Activated CD8-positive, alpha-beta memory T cell treated with anti-CD3 and anti-CD28 coated beads, Interleukin-2, amount 10 ng/mL, durations not matched to agents 7 days and 5 days (primary cell): ENCODE measurements at places on chromosomes 1 and 21.

GRCh38 chr1:64095832-64096231, 107.6 kb upstream of the UBE2U start:
- peaks cover 8% of the 10 kb centered on the region for H3K27me3 ChIP-seq
- H3K36me3 ChIP-seq = no peaks in the 10 kb centered on the region
- no peak for DNase-seq

GRCh38 chr1:208631092-208631491, 386.9 kb upstream of the PLXNA2 start:
- no peaks in the 10 kb centered on the region for H3K4me1 ChIP-seq
- DNase-seq = no peak
- H3K27ac ChIP-seq = no peak overlapping the region
- no peak overlapping the region for H3K4me3 ChIP-seq
- H3K27me3 ChIP-seq = no peaks in the 10 kb centered on the region

DNA sequence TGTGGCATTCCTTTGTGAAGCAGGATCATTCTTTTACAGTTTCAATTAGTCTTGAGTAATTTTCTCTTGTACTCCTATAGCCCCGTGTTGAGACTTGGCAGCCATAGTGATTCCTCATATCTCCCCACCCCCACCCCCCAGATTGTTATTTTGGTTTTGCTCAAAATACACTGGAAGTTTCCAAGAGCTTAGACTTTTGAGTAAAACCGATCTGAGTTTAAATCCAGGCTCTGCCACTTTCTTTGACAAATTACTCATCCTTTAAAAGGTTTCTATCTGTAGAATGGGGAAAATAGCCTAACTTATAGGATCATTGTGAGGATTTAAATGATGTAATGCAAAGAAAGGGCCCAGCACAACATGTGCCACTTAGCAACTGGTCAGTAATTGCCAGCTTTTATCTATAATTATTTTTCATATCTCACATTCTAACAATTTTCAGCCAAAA, 53.1 kb upstream of the RC3H1 start:
- H3K4me1 ChIP-seq = peaks cover 2% of the 10 kb centered on the region
- H3K27ac ChIP-seq = no peak overlapping the region
- H3K4me3 ChIP-seq = no peak overlapping the region
- peaks cover 15% of the 10 kb centered on the region for H3K27me3 ChIP-seq
- H3K36me3 ChIP-seq = no peaks in the 10 kb centered on the region

DNA sequence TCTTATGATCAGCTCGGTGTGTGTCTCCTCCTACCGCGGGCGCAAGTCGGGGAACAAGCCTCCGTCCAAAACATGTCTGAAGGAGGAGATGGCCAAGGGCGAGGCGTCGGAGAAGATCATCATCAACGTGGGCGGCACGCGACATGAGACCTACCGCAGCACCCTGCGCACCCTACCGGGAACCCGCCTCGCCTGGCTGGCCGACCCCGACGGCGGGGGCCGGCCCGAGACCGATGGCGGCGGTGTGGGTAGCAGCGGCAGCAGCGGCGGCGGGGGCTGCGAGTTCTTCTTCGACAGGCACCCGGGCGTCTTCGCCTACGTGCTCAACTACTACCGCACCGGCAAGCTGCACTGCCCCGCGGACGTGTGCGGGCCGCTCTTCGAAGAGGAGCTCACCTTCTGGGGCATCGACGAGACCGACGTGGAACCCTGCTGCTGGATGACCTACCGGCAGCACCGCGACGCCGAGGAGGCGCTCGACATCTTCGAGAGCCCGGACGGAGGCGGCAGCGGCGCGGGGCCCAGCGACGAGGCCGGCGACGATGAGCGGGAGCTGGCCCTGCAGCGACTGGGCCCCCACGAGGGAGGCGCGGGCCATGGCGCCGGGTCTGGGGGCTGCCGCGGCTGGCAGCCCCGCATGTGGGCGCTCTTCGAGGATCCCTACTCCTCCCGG, 1.5 kb downstream of the KCNC4 start:
- H3K4me1 ChIP-seq = peaks cover 53% of the 10 kb centered on the region
- H3K27me3 ChIP-seq = peaks cover 13% of the 10 kb centered on the region
- peak overlapping the region; percentile 71 for H3K27ac ChIP-seq
- peak overlapping the region; percentile 79 for H3K4me3 ChIP-seq
- peaks cover 3% of the 10 kb centered on the region for H3K36me3 ChIP-seq

DNA sequence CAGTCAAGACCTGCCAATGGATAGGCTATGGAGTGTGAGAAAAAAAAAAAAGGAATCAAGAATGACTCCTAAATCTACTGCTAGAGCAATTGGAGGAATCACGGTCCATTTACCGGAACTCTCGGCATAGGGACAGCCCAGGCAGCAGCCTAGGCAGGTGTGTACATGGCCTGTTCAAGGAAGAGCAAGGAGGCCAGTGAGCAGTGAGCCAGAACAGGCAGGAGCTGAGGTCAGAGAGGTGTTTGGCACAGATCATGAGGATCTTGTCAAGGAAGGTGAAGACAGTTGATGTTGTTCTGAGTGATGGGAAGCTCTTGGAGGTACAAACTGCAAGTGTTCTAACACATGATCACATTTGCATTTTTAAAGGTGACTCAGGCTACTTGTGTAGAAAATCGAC, 40.6 kb upstream of the HHAT start:
- H3K27ac ChIP-seq = no peak overlapping the region
- DNase-seq = no peak
- H3K4me1 ChIP-seq = peaks cover 2% of the 10 kb centered on the region
- H3K4me3 ChIP-seq = no peak overlapping the region
- H3K36me3 ChIP-seq = no peaks in the 10 kb centered on the region
- H3K27me3 ChIP-seq = peaks cover 48% of the 10 kb centered on the region

GRCh38 chr1:26285366-26286063, 5.6 kb downstream of the SH3BGRL3 start:
- no peaks in the 10 kb centered on the region for H3K27me3 ChIP-seq
- peaks cover 97% of the 10 kb centered on the region for H3K4me1 ChIP-seq
- peak overlapping the region; percentile 99 for H3K27ac ChIP-seq
- H3K36me3 ChIP-seq = peaks cover 36% of the 10 kb centered on the region
- peak; percentile 76 for DNase-seq

- no peaks in the 10 kb centered on the region for H3K4me1 ChIP-seq
- no peaks in the 10 kb centered on the region for H3K27me3 ChIP-seq
- DNase-seq = no peak
- no peaks in the 10 kb centered on the region for H3K36me3 ChIP-seq
- no peak overlapping the region for H3K4me3 ChIP-seq
Measured at GRCh38 chr1:2342384-2343022, 48.9 kb downstream of the MORN1 start.

DNA sequence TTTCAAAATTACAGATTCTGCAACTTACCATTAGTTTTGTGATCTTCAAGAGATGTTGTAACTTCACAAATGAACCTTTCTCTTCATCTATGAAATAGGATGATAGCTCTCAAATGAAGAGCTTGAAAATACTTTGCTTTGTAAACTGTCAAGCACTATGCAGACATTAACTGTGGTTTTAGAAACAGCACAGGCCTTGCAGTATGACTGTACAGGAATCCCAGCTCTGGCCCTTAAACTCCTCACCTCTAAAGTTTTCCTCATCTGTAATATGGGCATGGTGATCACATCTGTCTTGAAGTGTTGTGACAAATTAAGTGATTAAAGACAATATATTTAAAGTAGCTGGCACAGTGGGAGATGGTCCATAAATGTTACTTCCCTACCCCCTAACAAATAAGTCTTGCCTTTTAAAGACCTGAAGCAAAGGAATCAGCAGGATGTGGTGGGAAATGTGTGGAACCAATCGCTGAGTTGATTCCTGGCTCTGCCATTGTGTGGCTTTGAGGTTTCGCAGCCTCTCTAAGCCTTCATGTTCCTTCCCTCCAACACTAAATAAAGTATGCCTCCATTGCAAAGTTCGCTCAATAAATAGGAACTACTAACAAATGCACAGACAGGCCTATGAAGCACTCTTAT, 5.5 kb upstream of the PTP4A2 start:
- H3K27ac ChIP-seq = peak overlapping the region; percentile 96
- no peaks in the 10 kb centered on the region for H3K36me3 ChIP-seq
- DNase-seq = peak; percentile 89
- peaks cover 68% of the 10 kb centered on the region for H3K4me1 ChIP-seq
- H3K4me3 ChIP-seq = peak overlapping the region; percentile 77

- peaks cover 18% of the 10 kb centered on the region for H3K36me3 ChIP-seq
- peaks cover 42% of the 10 kb centered on the region for H3K4me1 ChIP-seq
- no peak for DNase-seq
- H3K27me3 ChIP-seq = no peaks in the 10 kb centered on the region
Measured at GRCh38 chr1:36465731-36466369, 1.7 kb upstream of the MRPS15 start.

DNA sequence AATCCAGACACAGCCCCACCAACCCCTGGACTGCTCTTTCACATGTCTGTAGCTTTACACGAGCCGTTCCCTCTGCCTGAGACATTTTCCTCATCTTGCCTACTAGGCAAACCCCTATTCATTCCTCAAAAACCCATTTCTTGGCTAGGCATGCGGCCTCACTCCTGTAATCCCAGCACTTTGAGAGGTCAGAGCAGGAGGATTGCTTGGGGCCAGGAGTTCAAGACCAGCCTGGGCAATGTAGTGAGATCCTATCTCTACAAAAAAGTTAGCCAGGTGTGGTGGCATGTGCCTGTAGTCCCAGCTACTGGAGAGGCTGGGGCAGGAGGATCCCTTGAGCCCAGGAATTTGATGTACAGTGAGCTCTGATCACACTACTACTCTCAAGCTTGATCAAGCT, 5.2 kb upstream of the AUNIP start:
- H3K27ac ChIP-seq = no peak overlapping the region
- DNase-seq = no peak
- H3K36me3 ChIP-seq = no peaks in the 10 kb centered on the region
- peaks cover 11% of the 10 kb centered on the region for H3K4me1 ChIP-seq
- H3K4me3 ChIP-seq = no peak overlapping the region
- no peaks in the 10 kb centered on the region for H3K27me3 ChIP-seq

GRCh38 chr1:191963286-191963685, 195.0 kb upstream of the RGS18 start:
- H3K4me3 ChIP-seq = no peak overlapping the region
- no peak for DNase-seq
- no peaks in the 10 kb centered on the region for H3K36me3 ChIP-seq
- H3K27me3 ChIP-seq = no peaks in the 10 kb centered on the region
- no peaks in the 10 kb centered on the region for H3K4me1 ChIP-seq

DNA sequence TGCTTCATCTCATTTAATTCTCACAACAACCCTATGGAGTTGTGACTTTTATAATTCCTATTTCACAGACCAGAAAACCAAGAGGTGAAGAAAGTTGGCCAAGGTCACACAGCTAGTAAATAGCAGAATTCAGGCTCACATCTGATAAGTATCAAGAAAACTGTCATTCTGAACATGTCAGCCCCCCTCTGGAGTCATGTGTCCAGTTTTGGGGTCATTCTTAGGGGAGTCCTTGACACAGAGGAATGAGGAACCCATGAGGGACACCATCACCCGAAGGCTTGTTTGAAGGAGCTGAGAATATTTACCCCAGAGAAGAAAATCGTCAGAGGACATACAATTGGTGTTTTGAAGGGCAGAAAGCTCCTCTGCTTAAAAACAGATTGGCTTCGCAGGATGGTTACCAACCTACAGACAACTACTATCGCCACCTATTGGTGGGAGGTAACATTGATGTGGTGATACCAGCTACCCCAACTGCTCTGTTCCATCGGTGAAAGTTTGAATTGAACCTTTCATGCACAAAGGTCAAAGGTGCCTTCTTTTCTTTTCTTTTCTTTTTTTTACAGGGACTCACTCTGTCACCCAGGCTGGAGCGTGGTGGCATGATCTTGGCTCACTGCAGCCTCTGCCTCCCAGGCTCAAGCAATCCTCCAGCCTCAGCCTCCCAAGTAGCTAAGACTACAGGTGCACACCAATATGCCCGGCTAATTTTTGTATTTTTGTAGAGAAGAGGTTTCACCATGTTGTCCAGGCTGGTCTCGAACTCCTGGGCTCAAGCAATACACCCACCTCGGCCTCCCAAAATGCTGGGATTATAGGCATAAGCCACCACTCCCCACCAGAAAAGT, 31.3 kb downstream of the NCMAP start:
- H3K36me3 ChIP-seq = no peaks in the 10 kb centered on the region
- peak; percentile 69 for DNase-seq
- peaks cover 7% of the 10 kb centered on the region for H3K27me3 ChIP-seq
- no peak overlapping the region for H3K4me3 ChIP-seq
- H3K27ac ChIP-seq = peak overlapping the region; percentile 12
- peaks cover 10% of the 10 kb centered on the region for H3K4me1 ChIP-seq

DNA sequence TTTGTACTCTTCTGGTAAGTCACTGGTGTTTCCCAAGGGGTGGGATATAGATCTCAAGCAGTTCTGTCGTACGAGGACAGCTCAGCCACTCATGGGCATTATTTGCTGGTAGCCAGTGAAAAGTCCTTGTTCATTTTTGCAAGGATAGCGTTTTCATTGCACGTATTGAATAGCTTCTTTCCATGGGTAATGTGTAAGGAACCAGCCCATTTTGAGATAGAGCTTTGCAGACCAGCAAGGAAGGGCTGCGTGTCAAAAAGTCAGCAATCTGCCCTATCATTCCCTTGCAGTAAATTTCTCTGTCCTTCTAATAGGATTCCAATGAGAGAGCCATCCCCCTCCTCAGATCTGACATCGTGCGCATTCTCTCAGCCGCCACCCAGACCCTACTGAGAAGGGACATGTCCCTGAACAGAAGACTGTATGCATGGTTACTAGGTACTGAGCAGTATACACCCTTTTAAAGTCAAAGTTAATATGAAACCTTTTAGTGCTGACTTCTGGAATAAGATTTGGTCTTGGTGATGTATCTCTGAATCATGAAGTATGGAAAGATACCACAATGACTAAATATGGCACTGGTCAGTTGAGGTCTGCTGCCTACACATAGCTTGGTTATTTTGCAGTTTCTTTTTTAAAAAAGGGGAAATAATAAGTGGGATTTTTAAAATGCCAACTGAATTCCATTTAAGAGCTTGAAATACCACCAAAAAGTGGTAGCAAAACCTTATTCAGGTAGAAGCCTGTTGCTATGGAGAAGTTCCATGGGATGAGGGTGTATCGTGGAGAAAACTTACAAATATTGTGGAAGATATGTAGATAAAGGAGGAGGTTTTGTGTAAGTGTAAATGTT, 55.3 kb downstream of the DOP1B start:
- H3K27ac ChIP-seq = no peak overlapping the region
- H3K27me3 ChIP-seq = no peaks in the 10 kb centered on the region
- peaks cover 19% of the 10 kb centered on the region for H3K4me1 ChIP-seq
- peaks cover 6% of the 10 kb centered on the region for H3K36me3 ChIP-seq

GRCh38 chr1:73310797-73311381, 887.1 kb downstream of the LRRIQ3 start:
- H3K4me3 ChIP-seq = no peak overlapping the region
- no peak overlapping the region for H3K27ac ChIP-seq
- H3K4me1 ChIP-seq = no peaks in the 10 kb centered on the region
- DNase-seq = no peak
- no peaks in the 10 kb centered on the region for H3K27me3 ChIP-seq

DNA sequence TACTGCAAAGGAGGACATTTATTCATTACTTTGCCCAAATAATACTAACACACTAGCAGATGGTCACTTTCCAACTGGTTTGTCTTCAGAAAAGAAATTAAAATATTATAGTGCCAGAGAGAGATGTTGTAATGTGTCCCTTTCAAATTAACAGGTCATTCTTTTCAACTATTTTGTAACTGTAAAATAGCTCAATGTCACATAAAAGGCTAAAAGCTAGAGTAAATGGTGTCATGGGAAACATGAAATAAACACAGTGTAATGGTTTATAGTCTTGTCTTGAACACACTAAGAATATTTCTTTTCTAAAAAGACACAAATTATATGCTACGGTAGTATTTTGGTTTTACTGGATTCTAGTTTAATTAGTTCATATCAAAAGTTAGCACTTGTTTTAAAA, 77.8 kb downstream of the ADGRL2 start:
- H3K36me3 ChIP-seq = no peaks in the 10 kb centered on the region
- no peaks in the 10 kb centered on the region for H3K27me3 ChIP-seq
- H3K4me3 ChIP-seq = no peak overlapping the region
- no peaks in the 10 kb centered on the region for H3K4me1 ChIP-seq
- DNase-seq = no peak
